ENCODE measurements at places on chromosomes 16 and 17. TPM values are rescaled to one million over a fixed set of nuclear protein-coding genes. Genes with fewer than 3 reads are reported as not detected.

DNA sequence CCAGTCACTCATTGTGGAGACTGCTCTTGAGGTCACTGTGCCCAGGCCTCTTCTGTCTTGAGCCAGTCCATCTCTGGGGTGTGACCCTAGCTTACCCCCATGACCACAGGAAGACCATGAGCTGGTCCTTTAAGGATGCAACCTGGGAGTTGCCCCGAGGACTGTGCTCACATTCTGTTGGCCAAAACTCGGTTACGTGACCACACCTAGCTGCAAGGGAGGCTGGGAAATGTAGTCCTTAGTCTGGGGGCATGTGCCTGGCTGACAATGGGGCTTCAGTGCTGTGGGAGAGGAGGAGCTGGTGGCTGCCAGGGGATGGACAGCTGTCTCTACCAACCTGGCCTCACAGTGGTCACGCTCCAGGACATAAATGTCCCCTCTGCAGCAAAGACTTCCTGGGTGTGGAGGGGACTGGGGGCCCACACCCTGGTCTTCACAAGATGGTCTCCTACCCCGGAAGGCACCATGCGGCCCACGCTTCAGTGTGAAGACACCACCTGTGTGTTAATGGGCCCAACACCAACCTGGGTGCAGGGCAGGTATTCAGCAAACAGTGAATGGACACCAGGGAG lies 55.4 kb downstream of the JPH3 start:
- no peak overlapping the region for H3K4me3 ChIP-seq
- no peaks in the 10 kb centered on the region for H3K36me3 ChIP-seq
- no peak overlapping the region for H3K27ac ChIP-seq
- peaks cover 17% of the 10 kb centered on the region for H3K27me3 ChIP-seq
- no peaks in the 10 kb centered on the region for H3K4me1 ChIP-seq
- no peak for DNase-seq

- peaks cover 6% of the 10 kb centered on the region for H3K4me1 ChIP-seq
- no peaks in the 10 kb centered on the region for H3K27me3 ChIP-seq
- no peaks in the 10 kb centered on the region for H3K36me3 ChIP-seq
- no peak overlapping the region for H3K27ac ChIP-seq
- no peak for DNase-seq
- H3K4me3 ChIP-seq = no peak overlapping the region
Observed at GRCh38 chr16:27452569-27453493, 50.9 kb downstream of the IL21R start.

Gene MRM1
- total RNA-seq = 5.4 TPM

GRCh38 chr17:17818088-17818526 lies 18.7 kb downstream of the SREBF1 start:
- H3K27ac ChIP-seq = no peak overlapping the region
- DNase-seq = no peak
- H3K4me1 ChIP-seq = peaks cover 42% of the 10 kb centered on the region
- peak overlapping the region; percentile 73 for H3K4me3 ChIP-seq
- peaks cover 10% of the 10 kb centered on the region for H3K27me3 ChIP-seq
- peaks cover 9% of the 10 kb centered on the region for H3K36me3 ChIP-seq

Gene ZNF423
- 55.4 TPM for total RNA-seq

Gene OR3A3
- not detected for total RNA-seq

Gene CD300LB
- not detected for total RNA-seq

DNA sequence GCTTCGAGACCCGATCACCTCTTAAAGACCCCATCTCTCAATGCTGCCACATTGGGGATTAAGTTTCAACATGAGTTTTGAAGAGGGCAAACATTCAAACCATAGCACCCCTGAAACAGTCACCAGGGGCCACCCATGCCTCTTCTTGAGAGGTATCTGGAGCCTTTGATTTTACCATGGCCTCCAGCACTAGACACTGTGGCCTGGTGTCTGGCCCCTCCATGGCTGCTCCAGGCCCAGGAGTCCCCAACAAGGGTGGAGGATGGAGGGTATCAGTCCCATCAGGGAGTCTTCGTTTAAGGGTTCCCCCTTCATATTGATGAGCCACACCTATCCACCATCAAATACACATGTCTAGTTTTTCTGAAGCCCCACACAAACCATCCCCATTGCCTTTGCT lies 66.5 kb upstream of the CDH5 start:
- peaks cover 3% of the 10 kb centered on the region for H3K36me3 ChIP-seq
- no peak overlapping the region for H3K27ac ChIP-seq
- no peak overlapping the region for H3K4me3 ChIP-seq
- H3K27me3 ChIP-seq = no peaks in the 10 kb centered on the region

Gene RHBDL1
- total RNA-seq = 3.0 TPM

GRCh38 chr16:57632568-57632967 lies 4.1 kb downstream of the ADGRG1 start:
- peaks cover 53% of the 10 kb centered on the region for H3K4me1 ChIP-seq
- DNase-seq = no peak
- no peaks in the 10 kb centered on the region for H3K36me3 ChIP-seq

DNA sequence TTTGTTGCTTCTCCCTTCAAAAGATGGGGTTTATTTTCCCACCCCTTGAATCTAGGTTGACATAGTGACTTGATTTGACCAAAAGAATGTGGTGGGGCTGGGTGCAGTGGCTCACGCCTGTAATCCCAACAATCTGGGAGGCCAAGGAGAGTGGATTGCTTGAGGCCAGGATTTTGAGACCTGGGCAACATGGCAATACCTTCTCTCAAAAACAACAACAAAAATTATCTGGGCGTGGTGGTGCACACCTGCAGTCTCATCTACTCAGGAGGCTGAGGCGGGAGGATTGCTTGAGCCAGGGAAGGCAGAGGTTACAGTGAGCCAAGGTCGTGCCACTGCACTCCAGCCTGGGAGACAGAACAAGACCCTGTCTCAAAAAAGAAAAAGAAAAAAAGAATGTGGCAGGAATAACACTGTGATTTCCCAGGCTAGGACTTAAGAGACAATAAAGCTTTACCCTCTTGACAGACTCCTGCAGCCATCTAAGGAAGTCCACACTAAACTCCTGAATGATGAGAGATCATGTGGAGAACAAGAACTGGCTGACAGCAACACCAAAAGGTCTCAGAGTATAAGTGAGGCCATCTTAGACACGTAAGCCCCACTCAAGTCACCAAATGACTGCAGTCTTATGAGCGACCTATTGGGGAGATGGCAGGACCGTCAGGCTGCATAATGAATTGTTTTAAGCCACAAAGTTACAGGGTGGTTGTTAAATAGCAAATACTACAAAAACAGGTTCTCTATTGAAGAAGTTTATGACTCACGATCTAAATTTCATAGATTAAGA lies 37.0 kb downstream of the FBXL20 start:
- H3K4me1 ChIP-seq = no peaks in the 10 kb centered on the region
- no peak for DNase-seq
- H3K27me3 ChIP-seq = no peaks in the 10 kb centered on the region
- no peak overlapping the region for H3K27ac ChIP-seq
- H3K36me3 ChIP-seq = no peaks in the 10 kb centered on the region
- no peak overlapping the region for H3K4me3 ChIP-seq

DNA sequence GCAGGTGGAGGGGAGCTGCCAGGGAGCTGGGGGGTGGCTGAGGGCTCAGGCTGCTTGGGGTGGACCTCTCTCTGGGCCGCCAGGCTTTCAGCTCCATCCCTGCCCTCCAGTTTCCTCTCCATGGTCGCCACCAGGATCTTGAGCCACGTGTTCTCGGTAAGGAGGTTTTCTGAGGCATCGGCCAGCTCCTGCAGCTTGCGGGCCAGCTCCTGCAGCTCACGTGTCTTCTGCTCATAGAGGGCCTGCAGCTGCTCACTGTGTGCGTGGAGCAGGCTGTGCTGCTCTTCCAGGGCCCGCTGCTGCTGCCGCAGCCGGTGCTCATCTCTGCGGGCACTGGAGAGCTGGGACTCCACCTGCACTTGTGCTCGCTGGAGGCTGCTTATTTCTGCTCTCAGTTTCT lies 11.0 kb downstream of the SNN start:
- no peaks in the 10 kb centered on the region for H3K27me3 ChIP-seq
- H3K27ac ChIP-seq = no peak overlapping the region
- no peak for DNase-seq
- H3K36me3 ChIP-seq = peaks cover 3% of the 10 kb centered on the region
- H3K4me3 ChIP-seq = no peak overlapping the region

DNA sequence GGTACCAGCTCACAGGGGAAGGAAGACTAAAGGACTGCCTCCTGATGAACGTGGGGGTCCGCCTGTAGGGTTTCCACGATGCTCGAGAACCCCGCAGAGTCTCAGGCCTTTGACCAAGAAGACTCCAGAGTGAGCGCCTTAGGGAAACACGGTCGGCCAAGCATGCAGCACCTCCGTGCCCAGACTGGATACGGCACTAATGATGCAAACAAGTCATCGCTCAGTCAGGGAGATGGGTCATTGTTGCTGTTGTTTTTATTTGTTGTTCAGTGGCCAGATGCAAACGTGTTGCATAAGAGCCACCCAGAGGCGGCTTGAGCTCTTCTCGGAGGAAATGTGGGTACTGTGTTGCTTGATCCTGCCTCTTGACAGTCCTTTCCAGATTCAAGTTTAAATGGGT lies 19.3 kb upstream of the RBFOX3 start:
- no peaks in the 10 kb centered on the region for H3K36me3 ChIP-seq
- H3K4me3 ChIP-seq = no peak overlapping the region
- H3K27ac ChIP-seq = peak overlapping the region; percentile 67
- H3K4me1 ChIP-seq = peaks cover 23% of the 10 kb centered on the region

DNA sequence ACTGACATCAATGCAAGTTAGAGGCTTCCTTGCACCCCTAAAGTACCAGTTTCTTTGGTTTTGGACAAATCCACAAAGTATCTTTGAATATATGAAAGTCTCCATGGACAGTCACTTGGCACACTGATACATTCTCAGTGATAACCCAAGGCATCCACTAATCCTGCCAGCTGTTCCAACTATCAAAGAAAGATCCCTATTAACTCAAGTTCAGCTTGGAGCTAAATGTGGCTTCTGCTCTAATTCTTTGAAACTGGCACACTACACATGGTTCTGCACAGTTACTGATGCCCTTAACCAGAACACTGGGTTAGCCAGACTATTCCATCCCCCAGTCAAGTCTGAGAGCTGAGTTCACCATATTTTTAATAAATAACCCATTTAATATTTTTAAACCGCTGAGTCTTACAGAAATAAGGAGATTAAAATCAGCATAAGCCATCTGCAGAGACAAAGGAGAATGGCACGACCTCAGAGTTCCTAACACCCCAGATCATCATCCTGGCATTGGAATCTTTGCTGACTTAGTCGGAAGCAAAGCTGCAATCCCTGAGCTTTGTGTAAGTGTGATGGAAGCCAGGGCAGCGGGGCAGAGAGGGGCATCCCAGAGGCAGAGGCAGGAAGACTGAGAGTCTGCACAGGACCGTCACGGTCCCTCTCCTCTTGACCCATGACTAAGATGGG lies 6.3 kb downstream of the CACNG1 start:
- H3K4me1 ChIP-seq = no peaks in the 10 kb centered on the region
- DNase-seq = no peak
- no peak overlapping the region for H3K4me3 ChIP-seq
- H3K36me3 ChIP-seq = peaks cover 2% of the 10 kb centered on the region
- no peak overlapping the region for H3K27ac ChIP-seq

Gene ERBB2
- total RNA-seq = 78.4 TPM

DNA sequence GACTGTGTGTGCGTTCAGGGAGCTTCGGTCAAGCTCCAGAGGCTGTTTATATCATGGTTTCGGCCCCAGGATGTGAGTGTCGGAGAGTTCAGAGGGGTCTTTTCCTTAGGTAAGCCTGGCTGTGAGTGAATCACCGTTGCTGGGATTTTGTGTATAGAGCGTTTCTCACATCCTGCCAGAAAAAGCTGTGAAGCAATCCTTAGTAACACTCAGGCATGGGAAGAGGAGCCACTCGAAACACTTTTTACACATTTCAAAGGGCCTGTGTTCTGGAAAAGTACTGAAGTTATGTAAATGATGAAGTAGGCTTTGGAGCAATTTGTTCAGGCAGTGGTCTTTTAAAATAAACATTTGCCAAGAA lies 662 bp downstream of the PGS1 start:
- peaks cover 49% of the 10 kb centered on the region for H3K4me1 ChIP-seq
- peak overlapping the region; percentile 94 for H3K4me3 ChIP-seq
- no peaks in the 10 kb centered on the region for H3K27me3 ChIP-seq
- DNase-seq = no peak
- peak overlapping the region; percentile 91 for H3K27ac ChIP-seq
- H3K36me3 ChIP-seq = no peaks in the 10 kb centered on the region

GRCh38 chr17:74987418-74987908 lies at the start of gene CDR2L:
CDR2L (plus strand) TSS chr17:74987632; CDS start chr17:74988044, 412 bp downstream.
- H3K27ac ChIP-seq = peak within 1 kb of the TSS; percentile 93
- peak; percentile 97 for DNase-seq
- no peaks in the 10 kb centered on the region for H3K36me3 ChIP-seq
- peaks cover 20% of the 10 kb centered on the region for H3K4me1 ChIP-seq
- H3K4me3 ChIP-seq = peak within 1 kb of the TSS; percentile 95

DNA sequence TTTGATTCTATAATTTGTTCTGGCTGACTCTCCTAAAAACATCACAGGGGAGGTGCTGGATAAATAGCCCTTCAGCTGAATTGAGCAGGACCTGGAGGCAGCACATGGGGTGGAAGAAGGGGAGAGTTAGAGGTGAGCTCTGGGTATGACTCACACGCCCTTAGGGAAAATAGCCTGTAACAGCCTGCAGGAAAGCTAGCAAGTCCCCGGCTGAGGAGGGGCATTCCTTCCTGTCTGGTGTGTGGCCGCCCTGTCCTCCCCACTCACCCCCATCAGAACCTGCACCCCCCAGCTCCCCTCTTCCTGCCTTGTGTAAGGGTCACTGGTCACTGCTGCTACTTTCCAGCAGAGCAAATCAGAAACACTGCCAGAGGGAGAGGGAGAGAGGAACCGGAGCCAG lies 187.4 kb downstream of the C16orf95 start:
- no peak overlapping the region for H3K4me3 ChIP-seq
- peaks cover 11% of the 10 kb centered on the region for H3K27me3 ChIP-seq
- no peak overlapping the region for H3K27ac ChIP-seq
- DNase-seq = no peak
- no peaks in the 10 kb centered on the region for H3K36me3 ChIP-seq
- peaks cover 56% of the 10 kb centered on the region for H3K4me1 ChIP-seq

GRCh38 chr16:10485698-10486382 lies 94.6 kb downstream of the EMP2 start:
- no peak overlapping the region for H3K27ac ChIP-seq
- H3K4me3 ChIP-seq = no peak overlapping the region
- no peaks in the 10 kb centered on the region for H3K27me3 ChIP-seq
- no peak for DNase-seq
- H3K4me1 ChIP-seq = peaks cover 11% of the 10 kb centered on the region
